ENCODE measurements at places on chromosomes 4 and X. TPM values are rescaled to one million over a fixed set of nuclear protein-coding genes. Genes with fewer than 3 reads are reported as not detected.
A peak's percentile ranks its signal among the peaks of the same experiment; 100 is the strongest.

The C1QTNF7 gene
- 10.7 TPM for total RNA-seq

DNA sequence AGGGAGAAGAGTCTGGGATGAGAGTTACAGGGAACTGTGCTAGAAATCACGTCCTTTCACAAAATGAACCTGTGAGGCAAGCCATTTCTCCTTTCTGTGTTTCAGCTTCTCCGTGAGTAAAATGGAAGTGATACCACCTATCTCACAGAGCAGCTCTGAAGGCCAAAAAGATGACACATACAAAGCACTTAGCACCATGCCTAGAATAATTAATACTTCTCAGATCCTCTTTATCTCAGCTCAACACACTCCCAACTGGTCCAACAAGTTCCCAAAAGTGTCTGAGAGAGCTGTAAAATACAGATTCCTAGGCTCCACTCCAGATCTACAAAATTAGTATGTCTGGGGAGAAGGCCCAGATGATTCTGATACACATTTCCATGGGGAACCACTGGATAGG lies 38.3 kb downstream of the LHFPL1 start:
- H3K4me3 ChIP-seq, result no peak overlapping the region
- DNase-seq, result no peak

The SFRP2 gene
- 39.5 TPM for total RNA-seq

- peak overlapping the region; percentile 17 for H3K4me3 ChIP-seq
- peaks cover 10% of the 10 kb centered on the region for H3K27me3 ChIP-seq
- no peak for DNase-seq
- H3K36me3 ChIP-seq, result no peaks in the 10 kb centered on the region
Observed at GRCh38 chrX:21658746-21659145, 616 bp upstream of the KLHL34 start.

GRCh38 chrX:10172877-10173276 lies 16.1 kb downstream of the CLCN4 start:
- H3K27ac ChIP-seq, result no peak overlapping the region
- H3K36me3 ChIP-seq, result no peaks in the 10 kb centered on the region
- peaks cover 8% of the 10 kb centered on the region for H3K4me1 ChIP-seq
- DNase-seq, result no peak

GRCh38 chr4:147287588-147287890 lies 193.4 kb upstream of the EDNRA start:
- H3K4me3 ChIP-seq, result no peak overlapping the region
- H3K27me3 ChIP-seq, result no peaks in the 10 kb centered on the region
- DNase-seq, result no peak
- H3K4me1 ChIP-seq, result no peaks in the 10 kb centered on the region
- no peaks in the 10 kb centered on the region for H3K36me3 ChIP-seq

- DNase-seq, result no peak
- H3K4me1 ChIP-seq, result no peaks in the 10 kb centered on the region
- H3K27ac ChIP-seq, result no peak overlapping the region
Observed at GRCh38 chr4:150264595-150265161, 186.4 kb downstream of the DCLK2 start.

The UGT2B11 gene
- not detected for total RNA-seq

GRCh38 chr4:143597276-143597675 lies 83.8 kb downstream of the SMARCA5 start:
- no peaks in the 10 kb centered on the region for H3K27me3 ChIP-seq
- no peak for DNase-seq
- H3K27ac ChIP-seq, result no peak overlapping the region
- H3K36me3 ChIP-seq, result no peaks in the 10 kb centered on the region

The SYNPO2 gene
- 26.2 TPM for total RNA-seq

DNA sequence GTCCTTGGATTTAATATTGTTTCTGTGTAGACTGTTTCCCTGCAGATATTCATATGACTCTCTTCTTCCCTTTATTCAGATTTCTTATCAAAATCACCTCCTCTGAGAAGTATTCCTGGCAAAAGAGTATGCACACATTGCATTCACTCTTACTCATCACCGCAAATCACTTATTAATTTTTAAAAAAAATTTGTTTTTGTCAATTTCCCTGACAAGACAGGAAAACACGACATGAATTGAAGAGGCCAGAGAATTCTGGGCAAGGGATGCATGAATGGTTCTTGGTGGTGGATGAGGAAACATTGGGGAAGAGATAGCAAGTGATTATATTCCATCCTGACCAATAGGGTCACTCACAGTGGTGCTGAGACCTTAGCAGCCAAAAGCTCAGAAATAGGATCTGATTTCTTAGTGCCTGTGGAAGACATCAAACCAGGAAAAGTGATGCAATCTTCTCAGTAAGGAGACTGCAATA lies 522.5 kb upstream of the AGA start:
- no peak overlapping the region for H3K27ac ChIP-seq
- no peaks in the 10 kb centered on the region for H3K4me1 ChIP-seq
- no peaks in the 10 kb centered on the region for H3K36me3 ChIP-seq
- H3K27me3 ChIP-seq, result no peaks in the 10 kb centered on the region
- no peak for DNase-seq

The CT45A1 gene
- not detected for total RNA-seq

- H3K4me1 ChIP-seq, result no peaks in the 10 kb centered on the region
- no peaks in the 10 kb centered on the region for H3K27me3 ChIP-seq
- H3K27ac ChIP-seq, result no peak overlapping the region
- no peaks in the 10 kb centered on the region for H3K36me3 ChIP-seq
- DNase-seq, result no peak
Observed at GRCh38 chr4:25117716-25118472, 42.4 kb downstream of the SEPSECS start.

GRCh38 chr4:72111863-72112262 lies 80.1 kb downstream of the NPFFR2 start:
- DNase-seq, result no peak
- no peak overlapping the region for H3K27ac ChIP-seq
- no peak overlapping the region for H3K4me3 ChIP-seq
- H3K27me3 ChIP-seq, result no peaks in the 10 kb centered on the region
- no peaks in the 10 kb centered on the region for H3K36me3 ChIP-seq

- no peak overlapping the region for H3K27ac ChIP-seq
- DNase-seq, result no peak
- no peaks in the 10 kb centered on the region for H3K27me3 ChIP-seq
- H3K4me3 ChIP-seq, result no peak overlapping the region
- H3K36me3 ChIP-seq, result no peaks in the 10 kb centered on the region
Observed at GRCh38 chrX:805988-806387, 175.4 kb downstream of the SHOX start.

GRCh38 chrX:119690921-119691716 lies 1.8 kb downstream of the SEPTIN6 start:
- H3K4me1 ChIP-seq, result no peaks in the 10 kb centered on the region
- no peak overlapping the region for H3K27ac ChIP-seq
- H3K4me3 ChIP-seq, result peak overlapping the region; percentile 72
- H3K27me3 ChIP-seq, result no peaks in the 10 kb centered on the region
- no peaks in the 10 kb centered on the region for H3K36me3 ChIP-seq

The TLR7 gene
- 7.8 TPM for total RNA-seq

GRCh38 chr4:3786196-3786869 lies 20.1 kb downstream of the ADRA2C start:
- H3K36me3 ChIP-seq, result no peaks in the 10 kb centered on the region
- H3K27ac ChIP-seq, result no peak overlapping the region
- H3K27me3 ChIP-seq, result peaks cover 25% of the 10 kb centered on the region
- H3K4me1 ChIP-seq, result no peaks in the 10 kb centered on the region
- H3K4me3 ChIP-seq, result no peak overlapping the region
- no peak for DNase-seq

DNA sequence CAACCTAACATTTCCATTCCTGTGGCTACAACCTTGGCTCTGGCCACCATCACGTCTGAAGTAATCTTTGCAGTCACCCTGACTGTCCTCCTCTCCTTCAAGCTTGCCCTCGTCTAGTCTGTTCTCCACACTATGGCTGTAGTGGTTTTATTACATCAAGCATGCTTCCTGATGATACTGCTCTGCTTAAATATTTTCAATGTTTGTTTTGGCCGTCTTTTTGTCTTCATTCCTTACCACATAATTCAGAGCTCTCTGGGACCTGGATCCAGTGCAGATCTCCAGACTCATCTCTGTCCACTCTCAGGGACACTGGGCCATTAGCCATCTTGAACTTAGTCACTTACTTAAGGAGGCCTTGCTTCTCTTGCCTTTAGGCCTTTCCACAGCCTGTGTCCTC lies 27.7 kb upstream of the FREM3 start:
- H3K27me3 ChIP-seq, result no peaks in the 10 kb centered on the region
- H3K4me1 ChIP-seq, result no peaks in the 10 kb centered on the region
- DNase-seq, result no peak
- no peak overlapping the region for H3K4me3 ChIP-seq
- H3K27ac ChIP-seq, result no peak overlapping the region

The TMSB15A gene
- 1.8 TPM for total RNA-seq

The HEPH gene
- 11.4 TPM for total RNA-seq

The TEX13C gene
- total RNA-seq, result not detected

DNA sequence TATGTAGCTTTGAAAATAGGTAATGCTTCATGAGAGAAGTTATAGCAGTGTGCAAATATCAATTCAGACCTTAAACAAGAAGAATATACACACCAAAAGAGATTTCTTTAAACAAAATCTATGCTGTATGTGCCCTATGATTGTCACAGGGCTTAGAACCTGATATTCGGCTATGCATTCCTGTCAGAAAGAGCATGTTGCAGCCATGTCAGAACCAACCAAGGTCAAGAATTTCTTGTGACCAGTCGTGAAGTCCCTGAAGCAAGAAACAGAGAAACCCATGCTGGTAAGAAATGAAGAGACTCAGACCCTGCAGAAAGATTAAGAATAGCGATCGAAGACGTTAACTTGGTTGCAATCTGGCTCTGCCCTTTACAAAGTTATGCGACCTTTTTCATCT lies 210.3 kb upstream of the SPIN4 start:
- H3K4me3 ChIP-seq, result peak overlapping the region; percentile 73
- H3K27ac ChIP-seq, result peak overlapping the region; percentile 71
- no peaks in the 10 kb centered on the region for H3K27me3 ChIP-seq
- DNase-seq, result no peak
- no peaks in the 10 kb centered on the region for H3K36me3 ChIP-seq
- no peaks in the 10 kb centered on the region for H3K4me1 ChIP-seq

DNA sequence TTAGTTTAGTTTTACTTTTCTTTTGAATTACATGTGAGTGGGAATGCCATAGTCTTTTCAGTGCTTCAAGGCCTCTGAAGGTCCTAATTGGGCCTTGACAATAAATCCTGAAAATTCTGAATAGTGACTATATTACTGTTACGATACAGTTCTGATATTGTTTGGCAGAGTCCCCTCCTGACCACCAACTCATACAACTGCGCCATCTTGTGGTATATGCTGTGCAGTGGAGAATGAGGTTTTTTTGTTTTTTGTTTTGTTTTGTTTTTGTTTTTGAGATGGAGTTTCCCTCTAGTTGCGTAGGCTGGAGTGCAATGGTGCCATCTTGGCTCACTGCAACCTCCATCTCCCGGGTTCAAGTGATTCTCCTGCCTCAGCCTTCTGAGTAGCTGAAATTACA lies 56.6 kb upstream of the CHRDL1 start:
- H3K4me1 ChIP-seq, result no peaks in the 10 kb centered on the region
- no peaks in the 10 kb centered on the region for H3K36me3 ChIP-seq
- H3K4me3 ChIP-seq, result no peak overlapping the region
- no peak for DNase-seq

DNA sequence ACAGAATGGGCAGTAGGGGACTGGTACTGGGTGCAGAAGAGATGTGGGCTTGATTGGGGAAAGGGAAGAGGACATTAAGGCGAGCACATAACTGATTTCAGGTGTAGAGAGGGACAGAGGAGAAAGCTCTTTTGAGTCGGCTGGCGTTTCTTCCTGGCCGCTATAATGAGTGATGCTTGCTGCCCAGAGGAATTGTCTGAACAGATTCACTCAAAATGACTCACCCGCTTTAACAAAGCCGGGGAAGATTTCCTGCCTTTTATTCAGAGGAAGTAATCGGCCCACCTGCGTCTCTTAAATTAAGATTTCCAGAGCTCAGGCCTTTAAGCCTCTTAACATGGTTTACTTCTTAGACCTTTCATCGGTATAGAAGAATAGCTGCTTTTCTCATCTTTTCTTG lies 102.1 kb upstream of the AP1S2 start:
- no peaks in the 10 kb centered on the region for H3K36me3 ChIP-seq
- H3K27ac ChIP-seq, result no peak overlapping the region

GRCh38 chrX:21610168-21610567 lies 48.0 kb downstream of the KLHL34 start:
- no peak overlapping the region for H3K27ac ChIP-seq
- no peak for DNase-seq
- no peaks in the 10 kb centered on the region for H3K27me3 ChIP-seq
- no peaks in the 10 kb centered on the region for H3K36me3 ChIP-seq

GRCh38 chrX:99663136-99663535 lies 746.9 kb downstream of the PCDH19 start:
- H3K4me1 ChIP-seq, result no peaks in the 10 kb centered on the region
- no peaks in the 10 kb centered on the region for H3K27me3 ChIP-seq
- DNase-seq, result no peak
- H3K27ac ChIP-seq, result no peak overlapping the region
- no peak overlapping the region for H3K4me3 ChIP-seq
- no peaks in the 10 kb centered on the region for H3K36me3 ChIP-seq

DNA sequence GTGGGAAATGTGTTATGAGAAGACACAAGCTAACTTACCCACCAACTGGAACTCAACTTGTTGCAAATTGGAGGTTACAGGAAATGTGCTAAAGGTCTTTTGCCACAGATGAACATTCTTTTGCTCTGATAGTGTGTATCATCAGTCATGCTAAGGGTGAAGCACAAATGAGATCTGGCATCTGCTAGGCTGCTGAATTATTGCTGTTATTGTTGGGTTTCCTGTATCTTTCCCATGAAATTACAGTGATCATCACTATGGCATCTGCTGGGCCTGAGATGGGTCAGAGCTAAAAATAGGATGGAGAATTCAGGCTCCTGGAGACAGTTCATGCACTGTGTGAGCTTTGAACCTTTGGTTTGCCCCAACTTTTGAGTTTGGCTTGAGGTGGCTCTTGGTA lies 124.5 kb downstream of the NPNT start:
- DNase-seq, result no peak
- H3K36me3 ChIP-seq, result no peaks in the 10 kb centered on the region
- no peak overlapping the region for H3K4me3 ChIP-seq

DNA sequence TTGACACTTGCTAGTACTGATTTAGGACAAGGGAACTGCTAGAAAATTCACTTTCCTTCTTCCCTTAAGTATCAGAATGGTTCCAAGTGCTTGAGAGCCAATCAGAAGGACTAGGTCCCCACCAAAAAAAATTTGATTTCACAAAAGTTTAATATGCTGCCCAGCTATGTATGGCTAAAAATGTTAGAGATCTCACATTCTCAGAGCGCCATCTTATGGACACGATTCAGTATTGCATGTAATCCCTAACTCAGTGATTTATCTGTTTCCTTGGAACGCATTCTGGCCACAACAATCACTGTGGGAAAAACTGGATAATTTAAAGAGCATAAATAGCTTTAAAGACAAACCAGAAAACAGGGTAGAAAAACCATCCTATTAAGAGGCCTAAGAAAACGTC lies 255.1 kb upstream of the GPC4 start:
- no peaks in the 10 kb centered on the region for H3K36me3 ChIP-seq
- no peaks in the 10 kb centered on the region for H3K27me3 ChIP-seq
- no peak for DNase-seq
- H3K27ac ChIP-seq, result no peak overlapping the region
- H3K4me3 ChIP-seq, result no peak overlapping the region

DNA sequence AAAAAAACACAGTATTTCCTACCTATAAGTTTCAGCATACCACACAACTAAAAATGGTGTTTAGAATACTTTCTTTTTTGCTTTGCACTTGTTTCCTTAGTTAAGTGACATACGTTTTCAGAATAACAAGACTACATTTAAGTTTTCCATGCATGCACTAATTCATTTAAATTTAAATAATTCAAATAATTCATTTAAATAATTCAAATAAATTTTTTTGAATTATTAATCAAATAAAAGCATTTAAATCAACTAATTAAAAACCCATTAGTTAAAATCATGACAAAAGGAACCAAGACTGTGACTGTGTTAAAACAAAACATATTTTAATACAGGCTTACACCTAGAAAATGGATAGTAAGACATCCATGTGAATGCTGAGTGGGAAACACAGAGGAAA lies 12.8 kb downstream of the ANXA5 start:
- no peak overlapping the region for H3K4me3 ChIP-seq
- H3K4me1 ChIP-seq, result peaks cover 16% of the 10 kb centered on the region

The FABP2 gene
- total RNA-seq, result not detected
